ENCODE measurements at places on chromosomes 6 and 20. TPM values are rescaled to one million over a fixed set of nuclear protein-coding genes. Genes with fewer than 3 reads are reported as not detected.

GRCh38 chr6:16985513-16986284, 116.2 kb upstream of the STMND1 start:
- DNase-seq, result no peak

DNA sequence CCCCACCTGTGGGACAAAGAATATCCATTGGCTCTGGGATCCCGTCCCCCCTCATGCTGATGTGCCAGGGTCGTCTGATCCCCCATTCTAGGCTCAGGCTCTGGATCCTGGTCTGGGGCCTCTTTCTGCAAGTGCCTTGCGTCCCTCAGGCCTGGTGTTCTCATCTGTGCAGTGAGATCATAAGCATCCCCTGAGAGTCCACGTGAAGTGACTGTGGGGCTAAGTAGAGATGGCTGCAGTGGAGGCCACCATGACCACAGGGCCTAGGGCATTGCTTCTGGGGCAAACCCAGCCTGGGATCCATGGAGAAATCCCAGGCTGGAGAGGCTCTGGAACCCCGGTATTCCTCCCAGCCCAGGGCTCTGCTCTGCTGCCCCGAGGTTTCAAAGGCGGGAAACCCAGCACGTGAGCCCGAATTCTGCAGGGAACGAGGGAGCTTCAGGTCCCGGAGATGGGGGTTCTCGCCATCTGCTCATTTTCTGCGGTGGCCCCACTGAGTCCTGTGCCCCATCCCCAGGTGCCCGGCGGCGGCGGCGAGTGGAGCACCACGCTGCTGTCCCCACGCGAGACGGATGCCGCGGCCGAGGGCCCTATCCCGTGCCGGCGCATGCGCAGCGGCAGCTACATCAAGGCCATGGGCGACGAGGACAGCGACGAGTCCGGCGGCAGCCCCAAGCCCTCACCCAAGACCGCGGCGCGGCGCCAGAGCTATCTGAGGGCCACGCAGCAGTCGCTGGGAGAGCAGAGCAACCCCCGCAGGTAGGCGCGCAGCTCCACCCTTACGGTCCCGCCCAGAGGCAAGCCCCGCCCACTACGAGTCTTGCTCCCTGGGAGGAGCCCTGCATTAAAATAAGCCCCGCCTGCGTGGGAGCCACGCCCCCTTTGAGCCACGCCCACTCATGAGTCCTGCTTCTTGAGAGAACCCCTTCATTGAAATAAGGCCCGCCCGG, 105.5 kb upstream of the MYL9 start:
- DNase-seq, result peak; percentile 85

DNA sequence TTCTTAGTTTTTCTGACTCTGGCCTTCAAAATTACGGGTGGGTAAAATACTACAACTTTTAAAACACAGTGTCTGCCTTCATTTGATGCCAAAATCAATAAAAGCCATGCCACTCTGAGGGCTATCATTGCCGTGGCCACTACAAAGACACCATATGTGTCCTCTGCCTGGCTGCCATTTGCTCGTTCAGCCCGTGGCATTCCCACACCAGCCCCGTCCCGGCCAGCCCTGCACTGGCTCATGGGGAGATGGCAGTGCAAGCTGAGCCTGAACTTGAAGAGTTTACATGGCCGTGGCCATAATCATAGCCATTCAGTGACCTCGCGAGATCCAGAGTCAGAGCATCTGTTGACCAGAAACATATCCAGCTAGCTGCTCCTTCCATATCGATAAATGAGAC, 79.2 kb downstream of the SMOC2 start:
- DNase-seq, result no peak

- DNase-seq, result no peak
Measured at GRCh38 chr6:37942606-37943376, 123.3 kb downstream of the ZFAND3 start.

DNA sequence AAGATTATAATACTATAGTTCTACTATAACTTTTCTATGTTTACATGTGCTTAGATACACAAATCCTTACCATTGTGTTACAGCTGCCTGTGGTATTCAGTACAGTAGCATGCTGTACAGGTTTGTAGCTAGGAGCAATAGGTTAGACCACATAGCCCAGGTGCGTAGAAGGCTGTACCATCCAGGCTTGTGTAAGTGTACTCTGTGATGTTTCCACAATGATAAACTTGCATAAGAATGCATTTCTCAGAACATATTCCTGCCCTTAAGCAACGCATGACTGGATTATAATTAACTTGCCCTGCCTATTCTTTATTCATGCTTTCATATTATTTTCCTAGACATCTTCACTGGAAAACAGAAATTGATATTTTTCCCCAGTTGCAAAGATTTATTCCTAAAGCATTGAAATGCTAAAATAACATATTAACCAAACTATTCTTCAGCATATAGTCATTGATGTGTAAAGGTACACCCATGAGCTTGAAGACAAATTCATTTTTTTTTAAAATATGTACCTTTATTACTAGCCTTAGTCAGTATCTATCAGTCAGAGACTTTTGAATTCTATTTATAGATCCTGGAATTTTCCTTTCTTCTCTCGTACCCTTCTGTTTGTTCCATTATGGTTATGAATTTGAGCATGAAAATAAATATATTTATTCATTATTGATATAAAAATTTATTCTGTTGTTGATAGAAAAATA, 7.2 kb upstream of the CTAGE9 start:
- no peak for DNase-seq

Gene OR12D3
- not detected for total RNA-seq

GRCh38 chr6:157830354-157831017, 7.4 kb downstream of the SNX9 start:
- no peak for DNase-seq

Gene PAK5
- total RNA-seq, result 0.33 TPM

Gene CST7
- total RNA-seq, result 4.6 TPM

GRCh38 chr20:768426-768978, at the start of gene SLC52A3:
TSS of gene SLC52A3 (minus strand) at chr20:768500. CDS start at chr20:765774, 2,726 bp downstream.
- DNase-seq, result no peak

Gene VARS2
- total RNA-seq, result 16.0 TPM

DNA sequence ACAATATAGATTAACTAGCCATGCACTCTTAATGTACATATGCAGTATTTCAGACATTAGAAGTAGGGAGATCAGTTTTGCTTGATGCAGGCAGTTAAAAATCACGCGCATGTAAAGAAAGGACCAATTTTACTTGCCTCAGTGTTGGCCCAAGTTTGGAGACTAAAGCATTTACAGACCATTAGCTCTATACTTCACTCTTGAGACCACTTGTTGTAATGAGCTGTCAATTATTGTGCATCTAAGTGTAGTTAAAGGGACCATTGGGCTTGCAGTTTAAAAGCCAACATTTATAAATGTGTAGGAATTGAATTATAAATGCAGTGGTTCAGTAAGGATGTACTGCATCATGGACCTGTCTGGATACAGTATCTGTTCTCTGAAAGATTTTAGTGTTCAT, 53.7 kb downstream of the PLCB4 start:
- DNase-seq, result no peak

GRCh38 chr6:151443454-151443853, 8.5 kb downstream of the RMND1 start:
- DNase-seq, result no peak

GRCh38 chr6:90095145-90095544, 200.9 kb downstream of the GJA10 start:
- no peak for DNase-seq

- DNase-seq, result no peak
Measured at GRCh38 chr6:47970826-47971225, 140.2 kb downstream of the PTCHD4 start.

Gene SLPI
- 41.2 TPM for total RNA-seq

- DNase-seq, result no peak
Measured at GRCh38 chr20:62063315-62063980, 2.2 kb downstream of the TAF4 start.

- DNase-seq, result no peak
Measured at GRCh38 chr6:40348591-40348990, 238.6 kb downstream of the LRFN2 start.

Gene C6orf15
- not detected for total RNA-seq

- no peak for DNase-seq
Measured at GRCh38 chr6:6006006-6006427, 708 bp downstream of the NRN1 start.

Gene KCNB1
- total RNA-seq, result 0.65 TPM

- DNase-seq, result no peak
Measured at GRCh38 chr20:5608442-5609161, 141.6 kb upstream of the SHLD1 start.

DNA sequence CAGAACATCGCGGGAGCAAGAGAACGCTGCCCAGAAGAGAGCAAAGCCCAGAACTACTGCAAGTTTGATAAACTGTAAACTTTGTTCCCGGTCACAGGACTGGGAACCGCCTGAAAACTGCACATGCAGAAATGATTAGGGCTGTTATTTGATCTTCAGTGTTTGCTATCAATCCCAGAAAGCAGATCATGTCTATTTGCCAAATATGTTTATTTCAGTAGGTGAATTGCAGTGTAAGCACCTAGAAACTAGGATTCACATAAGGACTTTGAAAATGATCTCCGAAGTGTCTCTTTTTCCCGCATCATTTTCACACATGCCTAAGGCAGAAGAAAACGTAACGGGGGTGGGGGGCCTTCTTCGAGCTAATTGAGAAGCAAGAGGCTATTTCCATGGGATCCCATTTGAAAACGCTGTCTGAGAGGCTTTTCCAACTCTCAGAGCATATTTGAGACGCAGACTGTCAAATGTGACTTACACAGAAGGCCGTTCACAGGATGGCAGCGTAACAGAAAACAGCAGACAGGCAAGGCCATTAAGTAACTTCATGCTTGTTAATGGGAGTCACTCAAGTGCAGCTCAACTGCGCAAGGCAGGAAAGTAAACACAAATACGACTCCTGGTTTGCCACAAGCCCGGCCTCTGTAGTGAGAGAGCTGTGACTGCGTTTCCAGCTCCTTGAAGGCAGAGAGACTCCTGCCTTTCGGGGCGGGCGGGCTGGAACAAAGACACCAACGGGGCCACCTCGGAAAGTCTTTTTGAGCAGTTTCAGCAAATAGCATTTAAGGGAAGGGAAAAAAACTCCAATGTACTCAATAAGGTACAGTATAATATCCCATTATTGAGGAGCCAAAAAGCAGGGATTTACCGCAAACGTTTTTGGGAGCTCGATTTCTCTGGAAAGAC, 144.7 kb upstream of the ZNF217 start:
- DNase-seq, result no peak

- DNase-seq, result no peak
Measured at GRCh38 chr6:55049866-55050265, 124.4 kb upstream of the HCRTR2 start.

DNA sequence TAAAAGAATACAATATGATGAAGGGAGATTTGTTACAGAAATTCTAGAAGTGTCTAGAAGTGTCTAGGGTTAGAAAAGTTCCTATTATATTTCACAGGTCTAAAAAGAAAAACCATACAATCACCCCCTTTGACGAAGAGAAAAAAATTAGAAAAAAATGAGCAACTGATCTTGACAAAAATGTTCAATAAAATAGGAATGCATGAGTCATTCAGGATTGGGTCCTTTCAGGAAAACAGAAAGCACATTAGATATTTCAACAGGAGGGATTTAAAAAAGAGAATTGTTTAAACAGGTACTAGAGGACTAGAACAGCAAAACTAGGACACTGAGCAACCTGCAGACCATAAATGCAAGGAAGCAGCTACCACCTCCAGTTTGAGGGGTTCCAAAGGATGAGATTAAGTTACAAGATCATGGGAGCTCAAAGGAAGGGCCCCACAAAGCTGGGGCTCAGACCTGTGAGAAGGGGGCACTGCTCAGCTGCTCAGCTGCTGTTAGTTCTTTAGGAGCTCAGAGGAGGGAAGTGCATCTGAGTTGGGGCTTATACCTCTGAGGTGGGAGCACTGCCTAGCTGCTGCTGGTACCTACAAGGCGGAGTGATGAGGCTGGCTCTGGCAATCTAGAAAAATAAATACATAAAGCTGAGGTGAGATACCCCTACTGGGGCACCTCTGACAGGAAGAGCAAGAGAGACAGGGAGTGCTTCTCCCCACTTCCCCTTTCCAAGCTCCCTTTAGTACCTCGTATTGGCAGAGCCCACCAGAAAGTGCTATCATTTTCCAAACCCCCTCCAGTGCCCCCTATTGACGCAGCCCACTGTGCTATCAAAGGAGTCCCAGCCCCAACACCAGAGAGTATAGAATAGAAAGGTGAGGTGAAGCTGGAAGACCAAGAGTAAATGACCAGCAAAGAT, 27.1 kb upstream of the BEND6 start:
- no peak for DNase-seq

GRCh38 chr6:79048611-79049010, 29.4 kb downstream of the PHIP start:
- no peak for DNase-seq

Gene PSMB9
- 42.8 TPM for total RNA-seq

DNA sequence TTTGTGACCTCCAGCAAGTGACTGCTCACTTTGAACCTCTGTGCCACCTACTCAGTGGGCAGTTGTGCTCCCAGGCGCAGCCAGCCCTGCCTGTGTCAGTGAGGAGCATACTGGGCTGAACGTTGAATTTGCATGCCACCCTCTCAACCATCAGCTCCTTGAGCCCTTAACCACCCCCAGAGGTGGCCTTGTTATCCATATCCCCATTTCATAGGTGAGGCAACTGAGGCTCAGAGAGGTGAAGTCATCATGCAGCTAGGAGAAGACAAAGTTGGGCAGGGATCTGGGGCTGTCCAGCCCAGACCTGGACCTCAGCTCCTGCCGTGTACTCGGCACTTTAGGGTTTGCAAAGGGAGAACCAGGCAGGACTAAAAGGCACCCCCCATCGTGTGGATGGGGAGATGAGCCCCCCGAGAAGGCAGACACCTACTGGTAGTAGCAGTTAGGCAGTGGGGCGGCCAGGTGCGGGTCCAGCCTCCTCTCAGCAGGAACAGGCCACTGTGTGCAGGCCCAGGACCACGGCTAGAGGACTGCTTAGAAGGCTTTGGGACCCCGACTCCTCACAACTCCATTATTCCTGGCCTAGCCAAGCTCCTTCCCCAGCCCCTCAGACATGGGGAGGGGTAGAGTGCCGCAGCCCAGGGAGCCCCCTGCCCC, 100.8 kb upstream of the MYL9 start:
- no peak for DNase-seq

DNA sequence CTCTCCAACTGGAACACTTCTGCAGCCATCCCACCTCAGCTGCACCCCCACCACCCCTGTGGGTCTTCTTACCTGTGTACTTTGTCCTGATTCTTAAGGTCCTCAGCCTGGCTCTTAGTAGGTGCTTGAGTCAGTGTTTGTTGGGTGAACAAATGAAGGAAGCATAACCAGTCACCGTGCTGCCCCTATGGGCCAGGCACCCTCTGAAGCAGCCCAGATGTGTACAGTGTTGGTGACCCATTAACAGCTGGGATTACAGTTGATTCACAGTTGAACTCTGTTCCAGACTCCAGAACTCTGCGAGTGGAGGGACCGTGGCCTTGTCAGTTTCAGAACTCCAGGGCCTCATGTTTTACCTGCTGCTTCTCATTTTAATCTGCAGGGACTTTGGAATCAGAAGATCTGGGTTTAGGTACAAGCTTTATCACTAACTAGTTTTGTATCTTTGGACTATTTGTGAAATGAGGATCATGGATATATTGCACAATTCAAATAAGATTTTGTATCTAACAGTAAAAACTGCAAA, 203.8 kb downstream of the TMEM242 start:
- no peak for DNase-seq

GRCh38 chr20:50379049-50379990, 130.9 kb upstream of the PTPN1 start:
- peak; percentile 94 for DNase-seq

- DNase-seq, result no peak
Measured at GRCh38 chr6:130907687-130908086, 80.5 kb downstream of the SMLR1 start.

- no peak for DNase-seq
Measured at GRCh38 chr6:52536424-52536916, 40.4 kb downstream of the TRAM2 start.

GRCh38 chr6:13303668-13304017, 24.7 kb downstream of the TBC1D7 start:
- DNase-seq, result peak; percentile 93

- DNase-seq, result peak; percentile 71
Measured at GRCh38 chr20:35284992-35285805, 627 bp upstream of the EIF6 start.

Data from aorta (tissue), 5 donors.